ENCODE measurements at places on chromosomes 2 and 18.

DNA sequence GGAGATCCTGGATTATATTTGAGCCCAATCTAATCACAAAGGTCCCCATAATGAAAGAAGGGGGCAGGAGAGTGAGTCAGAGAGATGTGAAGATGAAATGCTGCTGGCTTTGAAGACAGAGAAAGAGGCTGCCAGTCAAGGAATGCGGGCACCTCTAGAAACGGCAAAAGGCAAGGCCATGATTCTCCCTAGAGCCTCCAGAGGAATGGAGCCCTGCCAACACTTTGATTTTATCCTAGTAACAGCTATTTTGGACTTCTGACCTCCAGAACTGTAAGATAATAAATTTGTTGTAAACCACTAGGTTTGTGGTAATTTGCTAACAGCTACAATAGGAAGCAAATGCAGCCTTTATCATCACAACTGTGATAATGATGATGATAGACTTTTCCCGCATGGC lies 32.9 kb downstream of the LBH start:
- no peak for DNase-seq

DNA sequence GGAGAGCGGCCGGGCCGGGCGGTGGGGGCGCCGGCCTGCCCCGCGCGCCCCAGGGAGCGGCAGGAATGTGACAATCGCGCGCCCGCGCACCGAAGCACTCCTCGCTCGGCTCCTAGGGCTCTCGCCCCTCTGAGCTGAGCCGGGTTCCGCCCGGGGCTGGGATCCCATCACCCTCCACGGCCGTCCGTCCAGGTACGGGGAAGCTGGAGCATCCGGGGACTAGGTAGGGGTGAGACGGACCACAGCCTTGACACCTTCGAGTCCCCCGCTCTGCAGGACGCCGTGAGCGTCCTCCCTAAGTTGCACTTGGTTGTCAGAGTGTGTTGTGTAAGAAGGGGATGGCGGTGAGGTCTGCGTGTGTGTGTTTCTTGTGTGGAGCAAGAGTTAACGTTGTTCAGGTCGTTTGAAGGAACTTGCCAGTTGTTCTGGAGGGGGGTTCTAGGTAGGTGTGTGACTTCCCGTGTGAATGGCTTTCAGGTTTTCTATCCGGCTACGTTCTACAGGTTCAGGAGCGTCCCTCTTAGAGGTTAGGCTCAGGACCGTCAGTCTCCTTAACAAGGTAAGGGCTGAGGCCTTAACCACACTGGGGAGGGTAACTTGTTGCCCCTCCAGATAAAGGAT lies 393 bp downstream of the IL1R1 start:
- DNase-seq, result no peak

DNA sequence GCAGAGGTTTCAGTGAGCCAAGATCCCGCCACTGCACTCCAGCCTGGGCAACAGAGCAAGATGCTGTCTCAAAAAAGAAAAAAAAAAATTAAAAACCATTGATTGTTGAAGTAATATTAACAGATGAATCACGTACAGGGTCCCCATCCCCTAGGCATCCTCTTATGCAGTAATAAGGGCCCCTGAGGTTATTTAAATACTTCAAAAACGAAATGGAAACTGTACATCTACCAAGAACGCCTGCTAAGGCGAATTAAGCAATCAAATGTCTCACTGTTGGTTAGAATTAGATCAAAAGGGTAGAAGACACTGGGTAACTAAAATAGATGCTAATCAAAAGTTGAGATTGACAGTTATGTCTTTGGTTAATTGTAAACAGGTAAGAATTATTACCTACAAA lies 7.5 kb downstream of the TRABD2A start:
- no peak for DNase-seq

DNA sequence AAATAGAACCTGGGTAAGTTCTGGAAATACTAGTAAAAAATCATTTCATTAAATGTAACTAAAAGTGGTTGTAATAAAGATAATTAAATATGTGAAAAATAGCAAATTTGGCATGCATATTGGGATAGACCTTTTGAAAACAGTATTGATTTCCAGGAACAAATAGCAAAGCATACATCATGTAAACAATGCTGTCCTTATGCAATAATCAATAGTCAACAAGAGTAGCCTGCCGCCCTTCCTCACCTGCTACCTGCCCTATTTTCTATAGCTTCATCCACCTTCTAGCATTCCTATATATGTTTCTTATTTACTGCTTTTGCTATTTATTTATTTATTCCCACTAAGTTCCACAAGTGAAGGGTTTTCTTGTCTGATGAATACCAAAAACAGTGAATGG lies 35.1 kb upstream of the KYNU start:
- no peak for DNase-seq

DNA sequence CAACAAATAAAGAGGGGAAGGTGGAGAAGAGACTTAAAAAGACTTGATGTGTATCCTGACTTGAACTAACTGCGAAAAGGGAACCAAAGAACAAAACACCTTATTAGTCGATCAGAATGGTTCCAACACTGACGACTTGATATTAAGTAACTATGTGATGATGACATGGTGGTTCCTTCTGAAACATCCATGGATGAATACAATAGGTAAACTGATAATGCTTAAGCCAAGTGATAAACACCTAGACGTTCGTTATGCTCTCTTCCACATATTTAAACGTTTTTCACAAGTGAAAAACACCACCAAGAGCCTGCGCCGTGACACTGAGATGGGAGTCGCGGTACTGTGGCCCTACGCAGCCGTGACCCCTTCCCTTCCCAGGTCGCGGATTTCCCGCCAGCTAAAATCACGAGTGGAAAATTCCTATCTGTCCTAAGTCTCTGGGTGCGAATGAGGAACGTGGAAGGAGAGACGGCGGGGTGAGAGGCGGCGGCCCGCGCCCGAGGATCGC lies 797 bp downstream of the TTC32 start:
- no peak for DNase-seq

DNA sequence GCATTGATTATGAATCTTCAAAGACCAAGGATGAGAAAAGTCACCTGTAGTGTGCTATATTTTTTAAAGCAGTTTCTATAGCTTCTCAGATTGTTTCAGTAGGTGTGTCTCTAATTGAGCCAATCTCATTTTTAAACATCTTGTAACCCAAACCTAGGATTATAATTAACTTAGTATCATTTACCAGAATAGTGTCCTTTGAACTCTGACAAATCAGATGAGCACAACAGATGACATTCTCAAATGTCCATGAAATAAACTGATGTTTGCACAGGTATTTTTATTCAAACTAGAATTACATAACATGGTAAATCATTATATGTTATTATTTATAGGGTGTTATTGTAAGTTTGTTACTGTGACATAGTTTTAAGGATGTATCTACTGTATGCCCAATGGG lies 126.1 kb upstream of the MAP3K20 start:
- DNase-seq, result no peak

DNA sequence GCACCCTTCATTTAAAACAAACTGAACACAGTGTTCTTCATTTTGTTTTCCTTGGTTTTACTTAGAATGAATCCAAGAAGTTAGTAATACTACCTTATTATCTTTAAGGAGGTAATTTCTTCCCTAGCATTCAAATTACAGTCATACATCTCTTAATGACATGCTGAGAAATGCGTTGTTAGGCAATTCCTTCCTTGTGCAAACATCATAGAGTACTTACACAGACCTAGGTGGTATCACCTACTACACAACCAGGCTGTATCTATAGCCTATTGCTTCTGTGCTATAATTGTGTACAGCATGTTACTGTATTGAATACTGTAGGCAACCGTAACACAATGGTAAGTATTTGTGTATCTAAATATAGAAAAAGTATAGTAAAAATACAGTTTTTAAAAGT lies 8.4 kb upstream of the CABYR start:
- no peak for DNase-seq

- DNase-seq, result peak; percentile 26
These were observed 138.7 kb upstream of the AQP4 start for GRCh38 chr18:27004056-27004829.

DNA sequence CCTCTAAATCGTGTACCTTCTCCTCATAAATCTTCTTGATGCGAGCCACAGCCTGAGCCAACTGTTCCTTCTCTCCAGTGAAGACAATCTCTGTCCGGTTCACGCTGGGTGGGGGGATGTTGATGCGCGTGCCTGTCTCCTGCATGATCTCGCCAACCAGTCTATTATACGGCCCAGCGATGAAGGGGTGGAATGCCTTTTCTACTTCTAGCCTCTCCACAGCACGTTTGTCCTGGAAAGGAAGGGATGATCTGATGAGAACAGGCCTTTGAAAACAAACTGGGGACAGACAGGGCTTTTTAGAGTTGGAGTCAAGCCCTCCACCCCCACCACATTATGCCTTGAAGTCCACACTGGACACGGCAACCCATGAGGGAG lies 59.3 kb downstream of the HDLBP start:
- DNase-seq, result no peak

- no peak for DNase-seq
These were observed 58.9 kb downstream of the HAUS1 start for GRCh38 chr18:46163091-46163490.

DNA sequence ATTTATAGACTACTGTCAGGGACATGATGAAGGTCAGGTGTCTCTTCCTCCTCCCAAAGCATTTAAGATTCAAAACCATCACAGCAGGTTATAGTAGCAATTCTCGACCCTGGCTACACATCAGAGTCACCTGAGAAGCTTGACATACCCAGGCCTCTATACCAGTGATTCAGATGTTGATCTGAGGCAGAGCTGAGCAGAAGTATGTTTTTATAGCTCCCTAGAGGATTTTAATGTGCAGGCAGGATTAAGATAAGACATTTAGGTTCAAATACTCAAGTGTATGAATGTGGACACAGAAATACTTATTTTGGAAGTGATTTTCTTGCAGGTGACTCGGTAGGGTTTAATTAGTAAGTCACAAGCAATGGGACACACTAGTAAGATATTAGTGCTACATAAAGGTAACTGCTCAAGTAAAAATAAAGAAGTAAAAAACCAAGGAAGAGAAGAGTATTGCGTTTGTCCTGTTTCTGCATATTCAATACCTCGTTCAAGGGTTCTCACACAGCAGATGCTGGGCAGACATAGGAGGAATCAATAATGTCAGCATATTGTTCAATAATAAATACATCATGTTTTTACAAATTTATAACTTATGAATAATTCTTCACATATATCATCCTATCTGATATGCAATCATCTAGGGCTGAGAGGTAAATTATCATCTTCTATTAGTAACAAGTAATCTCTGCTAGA lies 7.0 kb downstream of the GCFC2 start:
- no peak for DNase-seq

- no peak for DNase-seq
These were observed 29.9 kb downstream of the GPC1 start for GRCh38 chr2:240465268-240465764.

DNA sequence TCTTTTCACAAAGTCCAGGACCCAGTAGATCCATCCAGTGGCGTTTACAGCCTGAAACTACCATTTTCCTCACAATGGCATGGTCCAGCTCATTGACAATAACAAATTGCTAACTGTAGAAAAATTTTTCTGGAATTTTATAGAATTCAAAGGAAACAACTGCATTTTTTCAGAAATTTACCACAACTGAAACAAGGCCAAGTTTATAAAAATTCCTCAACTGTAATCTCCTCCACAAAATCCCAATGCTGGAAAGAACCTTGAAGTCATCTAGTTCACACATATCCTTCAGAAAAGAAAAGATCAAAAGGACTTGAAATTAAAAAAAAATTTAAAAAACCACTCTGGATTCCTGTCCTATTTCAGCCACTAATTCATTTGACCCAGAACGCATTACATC lies 226.0 kb upstream of the CTAGE1 start:
- no peak for DNase-seq

GRCh38 chr2:242034138-242034537 lies 164.6 kb downstream of the RTP5 start:
- no peak for DNase-seq

GRCh38 chr2:12429779-12430406 lies 286.8 kb upstream of the TRIB2 start:
- no peak for DNase-seq
